ENCODE measurements at places on chromosomes 1 and 21. TPM values are rescaled to one million over a fixed set of nuclear protein-coding genes. Genes with fewer than 3 reads are reported as not detected.

The KLHDC9 gene
- 0.50 TPM for total RNA-seq

The KRTAP19-1 gene
- total RNA-seq = not detected

The GREM2 gene
- total RNA-seq = 0.07 TPM

The NKAIN1 gene
- total RNA-seq = not detected

The TCEA3 gene
- 6.8 TPM for total RNA-seq

The UBE2J2 gene
- 60.2 TPM for total RNA-seq

- H3K36me3 ChIP-seq = no peaks in the 10 kb centered on the region
- H3K27me3 ChIP-seq = peaks cover 30% of the 10 kb centered on the region
- no peak for DNase-seq
These were observed 173.7 kb upstream of the CAMK1G start for GRCh38 chr1:209409780-209410179.

DNA sequence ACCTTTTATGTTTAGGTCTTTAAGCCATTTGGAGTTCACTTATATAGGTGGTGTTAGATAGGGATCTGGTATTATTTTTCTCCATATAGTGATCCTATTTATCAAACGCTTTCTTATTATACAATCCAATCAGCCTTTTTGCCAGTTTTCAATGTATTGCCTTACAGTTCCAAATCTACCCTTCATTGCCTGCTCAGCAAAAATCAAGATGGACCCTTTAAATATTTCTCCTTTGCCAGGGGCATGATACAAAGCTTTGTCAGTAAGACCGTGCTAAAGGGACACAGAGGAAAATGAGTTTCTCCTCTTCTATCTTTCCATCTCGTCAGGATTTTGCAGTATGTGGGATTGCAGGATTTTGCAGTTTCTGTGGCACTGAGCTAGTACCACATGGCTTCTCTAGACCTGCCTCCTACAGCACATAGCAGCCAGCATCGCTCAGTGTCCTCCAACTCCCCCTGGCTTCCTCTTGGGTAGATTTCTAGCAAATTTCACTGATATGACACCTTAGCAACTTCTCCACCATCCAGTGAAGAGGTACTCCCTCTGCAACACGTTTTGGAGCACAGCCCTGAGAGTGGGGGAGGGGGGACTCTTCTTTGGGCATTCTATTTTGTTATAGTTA is 22.5 kb upstream of the CAP1 start:
- no peak overlapping the region for H3K27ac ChIP-seq
- no peak overlapping the region for H3K4me3 ChIP-seq
- DNase-seq = no peak

DNA sequence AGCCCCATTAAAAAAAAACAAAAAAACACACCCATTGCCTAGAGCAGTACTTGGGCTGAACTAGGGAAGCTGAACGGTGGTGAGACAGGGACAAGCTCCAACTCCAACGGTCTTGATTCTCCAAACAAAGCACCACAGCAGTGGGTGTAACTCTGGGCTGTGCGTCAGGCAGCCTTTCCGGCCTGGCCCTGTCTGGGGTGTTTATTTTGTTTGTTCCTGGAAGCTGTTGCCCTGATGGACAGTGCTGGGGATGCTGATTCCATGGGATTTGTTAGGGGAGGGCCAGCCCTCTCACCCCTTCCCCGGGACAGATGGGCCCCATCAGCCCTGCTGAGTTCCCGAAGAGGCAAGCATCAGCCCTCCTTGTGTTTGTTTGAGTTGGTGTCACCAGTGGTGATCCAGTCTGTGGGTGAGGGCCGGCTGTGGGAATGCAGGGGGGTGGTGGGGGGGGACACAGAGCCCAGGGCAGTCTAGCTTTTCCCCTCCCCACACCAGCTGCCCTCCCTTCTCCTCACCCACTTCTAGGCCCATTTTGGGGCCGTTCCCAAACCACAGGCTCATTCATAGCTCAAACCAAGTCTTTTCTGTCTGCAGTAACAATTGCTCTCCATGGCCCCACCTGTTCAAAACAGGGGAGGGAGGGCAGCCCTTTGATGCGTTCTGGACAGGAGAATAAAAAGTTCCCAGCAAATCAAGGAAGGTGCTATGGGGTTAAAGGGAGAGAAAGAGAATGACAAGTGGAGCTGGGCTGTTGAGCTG is 4.5 kb downstream of the WNT2B start:
- H3K27ac ChIP-seq = no peak overlapping the region
- H3K36me3 ChIP-seq = no peaks in the 10 kb centered on the region

- DNase-seq = no peak
- H3K27ac ChIP-seq = no peak overlapping the region
- H3K36me3 ChIP-seq = peaks cover 9% of the 10 kb centered on the region
- H3K27me3 ChIP-seq = no peaks in the 10 kb centered on the region
- peaks cover 51% of the 10 kb centered on the region for H3K4me1 ChIP-seq
- no peak overlapping the region for H3K4me3 ChIP-seq
These were observed 13.4 kb downstream of the KIF21B start for GRCh38 chr1:201009962-201010645.

DNA sequence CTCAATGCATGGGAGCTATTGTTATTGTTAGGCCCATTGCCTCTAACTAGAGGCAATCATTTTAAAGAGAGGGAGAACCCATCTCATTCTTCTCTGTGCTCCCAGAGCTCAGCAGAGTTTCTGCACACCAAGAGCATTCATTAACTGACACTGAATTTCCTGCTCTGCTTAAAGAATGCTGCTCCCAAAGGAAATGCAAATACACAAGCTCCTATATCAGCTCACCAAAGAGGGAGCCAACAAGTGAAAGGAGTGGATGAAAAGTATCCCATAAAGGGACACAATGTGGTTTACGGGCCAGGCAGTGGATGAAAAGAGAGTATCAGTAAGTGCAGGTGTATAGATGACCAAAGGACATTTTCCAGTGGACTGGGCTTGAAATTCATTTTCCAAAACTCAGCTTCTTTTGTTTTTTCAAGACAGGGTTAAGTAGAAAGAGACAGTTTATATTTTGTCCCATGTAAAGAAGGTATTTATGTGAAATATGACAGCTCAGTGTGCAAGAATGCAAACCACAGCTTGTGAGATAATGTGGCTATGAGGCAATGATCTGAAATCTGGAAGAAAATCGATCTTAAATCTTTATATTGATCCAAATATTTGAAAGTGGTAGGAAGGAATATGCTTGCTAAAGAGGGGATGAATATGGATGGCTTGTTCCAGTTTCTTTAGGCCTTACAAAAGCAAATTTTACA is 207.7 kb upstream of the CAMK1G start:
- H3K4me3 ChIP-seq = no peak overlapping the region
- no peak for DNase-seq
- H3K4me1 ChIP-seq = no peaks in the 10 kb centered on the region
- H3K27ac ChIP-seq = no peak overlapping the region
- H3K27me3 ChIP-seq = peaks cover 4% of the 10 kb centered on the region
- H3K36me3 ChIP-seq = no peaks in the 10 kb centered on the region

DNA sequence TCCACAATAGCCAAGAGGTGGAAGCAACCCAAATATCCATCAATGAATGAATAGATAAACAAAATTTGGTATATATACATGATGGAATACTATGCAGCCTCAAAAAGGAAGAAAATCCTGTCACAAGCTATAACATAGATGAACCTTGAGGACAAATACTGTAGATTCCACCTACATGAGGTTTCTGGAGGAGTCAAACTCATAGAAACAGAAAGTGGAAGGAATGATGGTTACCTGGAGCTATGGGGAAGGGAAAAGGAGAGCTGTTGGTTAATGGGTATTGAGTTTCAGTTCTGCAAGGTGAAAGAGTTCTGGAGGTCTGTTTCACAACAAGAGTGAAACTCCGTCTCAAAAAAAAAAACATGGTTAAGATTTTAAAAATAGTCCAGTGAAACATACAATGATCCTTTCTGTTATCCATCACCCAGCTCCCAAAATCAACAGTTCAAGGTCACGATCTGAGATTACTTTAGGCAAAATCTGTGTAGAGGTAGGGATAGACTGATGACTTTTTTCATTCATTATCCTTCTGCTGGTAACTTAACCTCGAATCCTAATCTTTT is 80.8 kb upstream of the HNRNPU start:
- H3K27ac ChIP-seq = no peak overlapping the region
- H3K36me3 ChIP-seq = no peaks in the 10 kb centered on the region
- no peaks in the 10 kb centered on the region for H3K4me1 ChIP-seq
- H3K4me3 ChIP-seq = no peak overlapping the region

GRCh38 chr1:16882986-16883385 is 12.8 kb upstream of the RNU1-2 start:
- H3K4me3 ChIP-seq = no peak overlapping the region
- H3K4me1 ChIP-seq = no peaks in the 10 kb centered on the region
- no peak overlapping the region for H3K27ac ChIP-seq
- H3K27me3 ChIP-seq = peaks cover 12% of the 10 kb centered on the region
- DNase-seq = no peak
- H3K36me3 ChIP-seq = no peaks in the 10 kb centered on the region

DNA sequence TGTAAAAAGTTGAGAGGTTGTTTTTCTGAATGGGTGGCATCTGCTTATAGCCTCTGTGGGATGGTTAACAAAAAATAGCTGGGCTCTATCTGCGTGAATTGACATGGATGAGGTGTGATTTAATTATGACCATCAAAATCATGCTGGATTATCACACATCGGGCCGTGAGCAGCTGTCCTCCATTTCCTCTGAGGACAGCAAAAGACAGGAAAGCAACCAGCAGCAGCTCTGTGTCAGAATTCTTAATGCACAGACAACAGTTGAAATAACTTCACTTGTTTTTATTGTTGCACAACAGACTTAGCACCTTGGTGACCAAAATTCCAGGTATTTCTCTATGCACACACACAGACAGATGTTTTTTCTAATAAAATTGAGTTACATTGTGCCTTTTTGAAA is 54.5 kb upstream of the LAPTM5 start:
- H3K27me3 ChIP-seq = peaks cover 29% of the 10 kb centered on the region
- no peak overlapping the region for H3K4me3 ChIP-seq
- DNase-seq = no peak
- no peaks in the 10 kb centered on the region for H3K4me1 ChIP-seq
- H3K36me3 ChIP-seq = no peaks in the 10 kb centered on the region
- no peak overlapping the region for H3K27ac ChIP-seq

GRCh38 chr1:185110145-185110544 is 46.6 kb downstream of the TRMT1L start:
- no peak overlapping the region for H3K27ac ChIP-seq
- DNase-seq = no peak
- H3K4me3 ChIP-seq = no peak overlapping the region
- peaks cover 2% of the 10 kb centered on the region for H3K36me3 ChIP-seq
- no peaks in the 10 kb centered on the region for H3K27me3 ChIP-seq

DNA sequence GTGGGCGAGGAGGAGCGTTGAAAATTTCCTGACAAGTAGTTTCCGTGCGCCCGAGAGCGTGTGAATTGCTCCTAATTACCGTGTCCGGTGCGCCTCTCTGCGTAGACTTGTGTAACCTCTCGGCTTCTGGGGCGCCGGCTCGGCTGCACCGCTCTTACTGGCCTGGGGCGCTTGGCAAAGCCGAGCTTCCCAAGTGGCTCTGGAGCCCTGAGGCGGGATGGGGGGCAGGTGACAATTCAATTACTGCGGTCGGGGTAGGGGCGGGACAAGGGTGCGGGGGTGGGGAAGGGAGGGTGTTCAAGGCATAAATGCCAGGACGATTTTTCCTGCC is 392 bp upstream of the DMRTA2 start:
- H3K27me3 ChIP-seq = peaks cover 71% of the 10 kb centered on the region
- peak overlapping the region; percentile 68 for H3K4me3 ChIP-seq
- H3K36me3 ChIP-seq = no peaks in the 10 kb centered on the region
- H3K27ac ChIP-seq = no peak overlapping the region

GRCh38 chr1:12600880-12601633 is 17.0 kb downstream of the DHRS3 start:
- no peaks in the 10 kb centered on the region for H3K27me3 ChIP-seq
- no peak overlapping the region for H3K27ac ChIP-seq
- DNase-seq = peak; percentile 71
- H3K36me3 ChIP-seq = peaks cover 12% of the 10 kb centered on the region

GRCh38 chr1:51280321-51280978 is 44.4 kb downstream of the RNF11 start:
- H3K36me3 ChIP-seq = peaks cover 2% of the 10 kb centered on the region
- DNase-seq = no peak
- no peaks in the 10 kb centered on the region for H3K27me3 ChIP-seq
- H3K27ac ChIP-seq = no peak overlapping the region

DNA sequence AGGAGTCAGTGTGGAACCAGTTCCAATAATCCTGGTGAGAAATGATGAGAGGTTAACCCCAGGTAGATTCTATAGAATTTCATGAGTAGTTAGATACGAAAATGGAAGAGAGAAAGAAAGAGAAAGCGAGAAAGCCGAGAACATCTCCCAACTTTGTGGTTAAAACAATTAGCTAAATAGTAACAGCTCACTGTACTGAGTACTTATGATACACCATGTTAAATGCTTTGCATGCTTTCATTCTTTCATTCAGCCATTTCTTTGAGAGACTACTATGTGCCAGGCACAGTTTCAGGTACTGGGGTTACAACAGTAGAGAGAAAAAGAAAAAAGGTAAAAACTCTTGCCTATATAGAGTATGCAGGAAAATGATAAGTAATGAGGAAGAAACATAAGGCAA is 109.7 kb upstream of the SYT6 start:
- no peaks in the 10 kb centered on the region for H3K4me1 ChIP-seq
- no peak overlapping the region for H3K4me3 ChIP-seq
- H3K27ac ChIP-seq = no peak overlapping the region
- peaks cover 7% of the 10 kb centered on the region for H3K27me3 ChIP-seq
- DNase-seq = no peak

DNA sequence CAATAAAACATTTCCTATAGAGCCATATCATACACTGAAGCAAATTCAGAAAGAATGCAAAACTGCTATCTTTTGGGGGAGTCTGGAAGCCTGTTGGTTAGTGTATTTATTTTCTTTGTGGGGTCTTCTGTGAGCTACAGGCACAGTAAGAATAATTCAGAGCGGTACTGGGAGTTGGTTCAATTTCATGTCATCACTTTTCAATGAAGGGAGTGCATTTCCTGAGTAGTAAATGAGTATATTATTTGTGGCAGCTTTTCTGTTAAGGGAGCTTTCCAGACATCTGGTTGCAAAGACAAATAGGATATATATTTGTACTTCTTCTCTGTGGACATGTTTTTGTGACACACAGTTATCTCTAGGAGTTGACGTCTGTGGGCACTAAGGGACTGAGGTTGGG is 130.6 kb downstream of the HUNK start:
- H3K4me3 ChIP-seq = no peak overlapping the region
- no peak overlapping the region for H3K27ac ChIP-seq
- H3K36me3 ChIP-seq = no peaks in the 10 kb centered on the region
- no peaks in the 10 kb centered on the region for H3K4me1 ChIP-seq
- no peaks in the 10 kb centered on the region for H3K27me3 ChIP-seq
- no peak for DNase-seq

GRCh38 chr1:156963621-156964020 is 43.2 kb downstream of the LRRC71 start:
- peak overlapping the region; percentile 65 for H3K4me3 ChIP-seq
- no peaks in the 10 kb centered on the region for H3K36me3 ChIP-seq
- peaks cover 33% of the 10 kb centered on the region for H3K4me1 ChIP-seq
- peak overlapping the region; percentile 85 for H3K27ac ChIP-seq

DNA sequence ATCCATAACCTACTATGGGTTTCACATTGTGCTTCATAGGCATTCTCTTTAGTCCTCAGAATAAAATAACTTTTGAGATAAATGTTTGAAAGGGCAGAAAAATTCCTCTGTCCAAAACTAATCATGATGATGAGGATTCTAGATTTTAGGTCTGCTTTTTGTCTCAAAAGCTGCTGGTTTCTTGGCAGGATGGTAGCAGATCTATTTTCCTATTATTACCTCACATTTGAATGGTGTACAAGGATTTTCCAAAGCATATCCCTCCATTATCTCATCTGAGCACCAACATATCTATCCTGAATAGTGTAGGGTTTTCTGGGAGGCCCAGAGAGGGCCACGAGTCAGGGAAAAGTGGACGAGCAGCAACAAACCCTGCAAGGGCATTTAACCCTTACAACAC is 201.9 kb downstream of the PLPP3 start:
- no peak for DNase-seq
- peaks cover 3% of the 10 kb centered on the region for H3K27me3 ChIP-seq
- no peak overlapping the region for H3K4me3 ChIP-seq
